HepG2 (cell line): ENCODE measurements at places on chromosomes 7 and 10. TPM values are rescaled to one million over a fixed set of nuclear protein-coding genes. Genes with fewer than 3 reads are reported as not detected.

Gene SAMD8
- 10.3 and 10.4 TPM in 2 replicates for total RNA-seq

Gene MTURN
- 5.7 and 8.2 TPM in 2 replicates for total RNA-seq

Gene NPFFR1
- total RNA-seq, result under 0.01 TPM in 1 of 2 replicates, not detected in the other

DNA sequence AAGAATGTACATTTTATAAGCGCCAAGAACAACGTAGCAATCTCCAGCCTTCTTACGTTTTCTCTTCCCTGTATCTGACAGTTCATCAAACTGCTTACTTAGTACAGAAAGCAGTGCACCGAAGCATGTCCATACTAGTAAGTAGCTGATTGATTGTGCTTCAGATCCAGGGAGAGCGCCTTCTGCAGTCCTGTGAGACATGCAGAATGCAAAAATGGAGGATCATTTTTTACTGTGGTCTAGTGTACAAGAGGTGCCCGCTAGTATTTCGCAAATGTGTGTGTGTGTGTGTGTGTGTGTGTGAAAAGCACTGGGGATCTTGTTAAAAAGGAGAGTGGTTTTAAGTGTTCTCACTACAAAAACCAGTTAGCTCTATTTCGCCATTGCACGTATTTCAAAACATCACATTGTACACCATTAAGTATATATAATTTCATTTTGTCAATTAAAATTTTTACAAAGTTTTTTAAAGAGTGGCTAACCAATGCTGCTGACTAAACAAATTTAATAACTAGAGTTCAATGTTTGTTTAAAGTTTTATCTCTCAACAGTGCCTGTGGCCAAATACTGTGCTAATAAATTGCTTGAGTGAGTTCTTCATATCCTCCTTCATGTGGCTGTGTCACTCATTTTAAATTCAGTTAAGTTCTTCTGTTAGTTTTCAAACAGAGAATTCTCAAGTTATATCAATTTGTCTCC, 99.6 kb downstream of the ZMYND11 start:
- peaks cover 3% of the 10 kb centered on the region for H3K36me3 ChIP-seq
- no peaks in the 10 kb centered on the region for H3K4me1 ChIP-seq
- no peak overlapping the region for H3K4me3 ChIP-seq
- no peaks in the 10 kb centered on the region for H3K27me3 ChIP-seq

GRCh38 chr7:128067983-128068382, 36.7 kb upstream of the LRRC4 start:
- H3K4me3 ChIP-seq, result no peak overlapping the region
- no peak overlapping the region for H3K27ac ChIP-seq
- H3K4me1 ChIP-seq, result no peaks in the 10 kb centered on the region
- DNase-seq, result no peak
